ENCODE measurements at places on chromosomes 11 and 22.
A peak's percentile ranks its signal among the peaks of the same experiment; 100 is the strongest.

DNA sequence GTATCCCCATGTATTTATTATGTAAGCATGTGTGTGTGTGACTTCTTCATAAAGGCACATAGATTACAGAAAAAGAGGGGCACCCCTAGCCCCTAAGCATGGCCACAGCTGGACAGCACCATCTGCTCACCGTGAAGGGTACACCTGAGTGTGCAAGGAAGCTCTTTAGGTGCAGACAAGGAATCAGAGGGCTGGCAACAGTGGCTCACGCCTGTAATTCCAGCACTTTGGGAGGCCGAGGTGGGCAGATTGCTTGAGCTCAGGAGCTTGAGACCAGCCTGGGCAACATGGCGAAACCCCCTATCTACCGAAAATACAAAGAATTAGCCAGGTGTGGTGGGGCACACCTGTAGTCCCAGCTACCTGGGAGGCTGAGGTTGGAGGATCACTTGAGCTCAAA, 56.3 kb downstream of the DGCR2 start:
- no peak for DNase-seq

- DNase-seq = no peak
Measured at GRCh38 chr11:114889594-114890011, 211.3 kb downstream of the NXPE2 start.

DNA sequence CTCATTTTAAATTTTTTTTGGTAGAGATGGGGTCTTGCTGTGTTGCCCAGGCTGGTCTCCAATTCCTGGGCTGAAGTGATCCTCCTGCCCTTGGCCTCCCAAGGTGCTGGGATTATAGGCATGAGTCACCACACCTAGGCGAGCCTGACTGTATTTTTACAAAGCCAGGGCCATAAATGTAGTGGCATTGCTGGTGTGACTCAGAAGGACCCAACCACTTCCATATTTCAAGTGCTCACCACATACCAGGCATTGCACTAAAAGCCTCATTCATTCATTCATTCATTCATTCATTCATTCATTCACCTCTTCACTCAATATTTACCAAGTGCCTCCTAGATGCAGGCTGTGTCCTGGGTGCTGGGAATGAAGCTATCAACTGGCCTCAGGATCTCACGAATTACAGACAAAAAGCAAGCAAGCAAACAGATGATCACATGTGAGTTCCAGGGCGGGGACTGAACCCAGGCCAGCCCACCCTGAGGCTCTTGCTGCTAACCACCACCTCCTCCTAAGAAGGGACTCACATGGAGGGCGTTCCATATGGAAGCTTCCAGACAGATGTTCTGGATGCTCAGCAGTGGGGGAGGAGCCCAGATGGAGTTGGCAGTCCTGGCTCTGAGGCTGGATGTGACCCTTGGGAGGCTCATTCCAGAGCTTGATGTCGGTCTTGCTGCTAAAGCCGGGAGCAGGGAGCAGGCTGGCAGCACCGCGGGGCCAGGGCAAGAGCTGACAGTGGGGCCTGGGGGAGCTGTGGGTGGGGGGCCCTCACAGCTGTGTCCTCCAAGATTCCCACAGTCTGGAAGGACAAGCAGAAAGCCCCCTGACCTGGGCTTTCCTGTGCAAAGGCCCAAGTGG, 158.8 kb downstream of the CTTN start:
- peak; percentile 72 for DNase-seq

DNA sequence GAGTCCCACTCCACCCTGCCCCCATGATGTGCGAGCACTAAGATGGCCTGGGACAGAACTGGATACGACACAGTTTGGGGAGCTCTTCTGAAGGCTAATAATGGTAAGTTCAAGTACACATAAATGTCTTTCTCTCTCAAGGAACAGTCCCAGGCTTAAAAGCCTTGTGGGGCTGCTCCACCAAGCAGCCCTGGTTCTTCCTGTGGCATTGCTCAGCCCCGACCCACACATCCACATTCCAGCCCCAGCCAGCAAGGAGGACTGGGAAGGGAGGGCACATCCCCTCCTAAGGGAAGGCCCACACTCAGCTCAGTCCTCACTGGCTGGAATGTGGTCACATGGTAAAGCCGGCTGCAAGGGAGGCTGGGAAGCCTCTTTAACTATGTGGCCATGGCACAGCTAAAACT, 13.3 kb upstream of the MB start:
- peak; percentile 62 for DNase-seq

- no peak for DNase-seq
Measured at GRCh38 chr11:60918251-60918938, 4.4 kb downstream of the TMEM109 start.

- DNase-seq = no peak
Measured at GRCh38 chr11:74437441-74438042, 29.8 kb downstream of the KCNE3 start.

GRCh38 chr11:27390318-27391295, 27.6 kb upstream of the CCDC34 start:
- no peak for DNase-seq

DNA sequence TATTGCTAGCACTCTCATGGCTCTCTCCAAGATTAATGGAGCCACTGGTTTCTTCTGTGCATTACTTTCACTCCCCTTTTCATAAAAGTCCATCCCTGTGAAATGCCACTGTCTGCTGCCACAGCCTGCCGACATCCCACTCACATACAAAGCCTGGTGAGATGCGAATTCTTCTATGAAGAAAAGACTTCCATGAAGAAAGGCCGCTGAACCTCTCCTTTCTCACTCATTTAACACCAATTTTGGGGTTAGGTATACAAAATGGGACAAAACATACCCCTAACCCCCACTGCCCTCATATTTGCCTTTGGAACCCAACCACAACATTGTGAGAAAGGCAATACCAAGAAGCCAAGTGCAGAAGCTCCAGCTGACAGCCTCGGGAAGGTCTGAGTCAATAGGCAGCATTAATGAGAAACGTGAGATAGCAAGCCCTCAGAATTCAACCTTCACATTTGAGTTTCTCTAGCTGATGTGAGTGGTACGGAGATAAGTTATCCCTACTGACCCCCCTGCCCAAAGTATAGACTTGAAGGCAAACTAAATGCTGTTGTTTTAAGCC, 156.4 kb downstream of the ATG16L2 start:
- no peak for DNase-seq

DNA sequence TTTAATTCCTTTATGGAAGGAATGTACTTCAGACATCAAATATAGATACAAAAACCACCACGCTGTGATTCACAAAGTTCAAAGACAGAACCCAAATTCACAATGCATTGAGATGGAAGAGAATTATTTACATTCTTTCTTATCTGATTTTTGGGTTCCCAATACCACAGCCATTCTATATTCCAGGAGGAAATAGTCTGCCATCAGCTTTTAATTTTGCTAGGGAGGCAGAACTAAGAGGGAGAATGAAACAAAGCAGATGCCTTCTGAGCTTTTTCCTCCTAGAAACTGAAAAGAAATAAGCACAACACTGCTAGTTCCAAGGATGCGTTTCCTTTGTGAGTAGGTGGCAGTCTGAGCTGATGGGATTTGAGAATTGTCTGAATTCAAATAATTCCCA, 283.0 kb upstream of the NARS2 start:
- DNase-seq = no peak

- DNase-seq = peak; percentile 54
Measured at GRCh38 chr22:31148953-31149627, 8.8 kb upstream of the PLA2G3 start.

GRCh38 chr11:77121096-77121640, 6.9 kb upstream of the MYO7A start:
- DNase-seq = no peak

GRCh38 chr22:30731658-30732057, 37.0 kb downstream of the OSBP2 start:
- no peak for DNase-seq

DNA sequence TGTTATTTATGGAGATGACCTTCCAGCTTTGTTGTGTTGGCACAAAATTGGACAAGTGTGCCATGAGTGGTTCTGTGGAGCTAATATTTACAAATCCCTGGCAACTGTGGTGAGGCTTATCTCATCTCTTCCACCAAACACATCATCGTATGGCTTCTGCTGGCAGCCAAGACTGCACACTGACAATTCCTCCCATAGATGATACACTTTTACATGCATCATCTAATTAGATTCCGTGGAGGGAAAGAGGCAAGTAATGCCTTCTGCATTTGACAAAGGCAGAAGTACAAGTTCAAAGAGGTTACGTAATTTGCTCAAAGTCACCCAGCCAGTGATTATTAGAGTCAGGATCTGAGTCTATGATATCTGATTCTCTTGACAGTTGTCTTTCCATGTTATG, 62.7 kb upstream of the KIRREL3 start:
- DNase-seq = peak; percentile 19

DNA sequence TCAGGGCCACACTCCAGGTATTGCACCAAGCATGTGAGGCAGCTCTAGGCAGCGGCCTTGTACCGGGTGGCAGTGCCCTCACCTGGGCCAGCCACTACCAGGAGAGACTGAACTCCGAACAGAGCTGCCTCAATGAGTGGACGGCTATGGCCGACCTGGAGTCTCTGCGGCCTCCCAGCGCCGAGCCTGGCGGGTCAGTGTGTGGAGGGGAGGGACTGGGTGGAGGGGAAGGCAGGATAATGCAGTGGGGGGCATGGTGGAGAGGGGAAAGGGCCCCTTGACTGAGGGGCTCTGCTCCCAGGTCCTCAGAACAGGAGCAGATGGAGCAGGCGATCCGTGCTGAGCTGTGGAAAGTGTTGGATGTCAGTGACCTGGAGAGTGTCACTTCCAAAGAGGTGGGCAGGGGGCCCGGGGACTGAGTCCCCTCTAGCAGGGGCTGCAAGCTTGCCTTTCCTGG, 4.2 kb downstream of the SSH3 start:
- no peak for DNase-seq

DNA sequence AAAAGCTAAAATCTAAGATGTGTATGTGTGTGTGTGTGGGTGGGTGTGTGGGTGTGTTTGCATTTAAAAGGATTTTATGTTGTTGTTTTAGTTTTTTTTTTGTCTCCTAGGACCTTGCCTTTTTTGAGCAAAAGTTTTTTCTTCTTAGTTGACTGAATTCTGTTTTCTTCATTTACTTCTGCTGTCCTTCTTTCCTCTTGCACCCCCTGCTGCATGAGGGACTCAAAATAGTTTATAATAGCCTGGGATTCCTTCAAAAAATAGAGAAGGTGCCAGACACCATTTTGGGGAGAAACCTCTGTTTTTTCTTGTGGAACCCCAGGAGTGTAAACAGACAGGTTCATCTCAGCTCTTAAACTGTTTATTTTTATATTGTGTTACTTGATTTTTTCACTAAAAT, 817.7 kb downstream of the TBC1D22A start:
- DNase-seq = no peak

GRCh38 chr11:2569321-2569721, 124.5 kb downstream of the KCNQ1 start:
- no peak for DNase-seq

GRCh38 chr11:119592642-119593041, 136.4 kb downstream of the NECTIN1 start:
- DNase-seq = no peak

DNA sequence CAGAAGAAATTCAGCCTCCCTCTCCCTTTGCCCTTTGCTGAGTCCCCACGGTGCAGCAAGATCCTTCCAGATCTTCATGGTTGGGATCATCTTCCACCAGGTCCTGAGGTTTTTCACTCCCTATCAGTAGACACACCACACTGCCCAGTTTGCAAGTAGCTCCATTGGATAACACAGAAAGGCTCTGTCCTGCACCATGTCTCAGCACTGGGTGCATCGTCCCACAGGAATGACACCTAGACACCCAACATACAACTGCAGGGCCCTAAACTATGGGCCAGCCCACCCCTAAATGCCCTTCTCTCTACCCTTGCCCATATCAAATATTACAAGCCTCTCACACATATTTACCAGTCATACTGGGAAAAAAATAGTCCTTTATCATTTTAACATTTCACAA, 9.4 kb downstream of the KLHL22 start:
- DNase-seq = no peak

GRCh38 chr11:75403983-75404658, 4.8 kb downstream of the RPS3 start:
- no peak for DNase-seq

GRCh38 chr22:24161485-24161884, 19.8 kb upstream of the SUSD2 start:
- no peak for DNase-seq

- DNase-seq = no peak
Measured at GRCh38 chr11:120878781-120879180, 145.1 kb upstream of the TBCEL start.

DNA sequence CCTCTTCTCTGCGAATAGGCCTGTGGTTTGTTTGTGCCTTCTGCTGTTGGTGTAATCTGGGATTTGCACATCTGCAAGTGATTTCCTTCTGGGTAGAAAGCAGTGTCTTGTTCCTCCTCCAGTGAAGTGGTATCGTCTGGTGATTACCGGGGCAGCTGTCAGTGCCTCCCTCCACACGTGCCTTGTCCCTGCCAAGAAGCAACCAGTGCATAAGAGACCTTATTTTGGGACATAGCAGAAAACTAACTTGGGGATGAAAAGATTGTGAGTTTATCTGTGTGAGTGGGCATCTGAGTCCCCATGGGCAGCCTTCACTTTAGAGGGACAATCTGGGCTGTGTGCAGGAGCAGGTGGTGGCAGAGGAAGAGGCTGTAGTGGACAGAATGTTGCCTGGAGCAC, 71.5 kb upstream of the SORL1-AS1 start:
- no peak for DNase-seq

GRCh38 chr11:107856180-107856980, 2.2 kb downstream of the SLC35F2 start:
- peak; percentile 50 for DNase-seq

GRCh38 chr11:34068111-34068510, 16.6 kb downstream of the CAPRIN1 start:
- peak; percentile 14 for DNase-seq

DNA sequence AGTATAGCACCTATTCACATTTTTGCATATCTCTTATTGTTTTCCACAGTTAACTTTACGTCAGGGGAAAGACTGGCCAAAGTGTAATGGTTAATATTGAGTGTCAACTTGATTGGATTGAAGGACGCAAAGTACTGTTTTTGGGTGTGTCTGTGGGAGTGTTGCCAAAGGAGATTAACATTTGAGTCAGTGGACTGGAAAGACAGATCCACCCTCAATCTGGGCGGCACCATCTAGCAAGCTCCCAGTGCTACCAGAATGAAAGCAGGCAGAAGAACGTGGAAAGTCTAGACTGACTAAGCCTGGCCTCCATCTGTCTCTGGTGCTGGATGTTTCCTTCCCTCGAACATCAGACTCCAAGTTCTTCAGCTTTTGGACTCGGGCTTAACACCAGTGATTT, 1900.7 kb upstream of the RAG2 start:
- DNase-seq = no peak

DNA sequence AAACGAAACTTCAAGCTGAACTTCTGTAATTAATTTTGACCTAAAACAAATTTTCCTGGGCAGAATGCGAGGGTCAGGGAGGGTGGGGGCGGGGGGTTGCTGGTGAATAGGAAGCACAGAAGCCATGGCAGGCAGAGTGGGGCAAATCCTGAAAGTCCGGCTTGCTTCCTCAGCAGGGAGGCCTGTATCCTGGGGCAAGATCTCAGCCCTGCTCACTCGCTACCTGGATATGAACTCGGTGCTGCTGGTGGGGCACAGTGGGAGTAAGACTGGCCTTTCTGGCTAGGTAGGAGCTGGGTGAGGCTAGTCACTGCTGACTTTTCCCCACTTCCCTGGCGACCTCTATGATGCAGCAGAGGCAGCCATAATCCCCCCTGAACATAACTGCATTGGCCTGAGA, 168.9 kb upstream of the CHORDC1 start:
- DNase-seq = no peak

Measured in RCC 7860 (cell line).